ENCODE measurements at places on chromosomes 2 and 18. TPM values are rescaled to one million over a fixed set of nuclear protein-coding genes. Genes with fewer than 3 reads are reported as not detected.

GRCh38 chr2:190468814-190469569 lies 60.8 kb downstream of the MFSD6 start:
- no peak overlapping the region for H3K4me3 ChIP-seq
- H3K36me3 ChIP-seq: no peaks in the 10 kb centered on the region
- peaks cover 32% of the 10 kb centered on the region for H3K4me1 ChIP-seq

CLASP1 gene
- 70.3 TPM for total RNA-seq

DNA sequence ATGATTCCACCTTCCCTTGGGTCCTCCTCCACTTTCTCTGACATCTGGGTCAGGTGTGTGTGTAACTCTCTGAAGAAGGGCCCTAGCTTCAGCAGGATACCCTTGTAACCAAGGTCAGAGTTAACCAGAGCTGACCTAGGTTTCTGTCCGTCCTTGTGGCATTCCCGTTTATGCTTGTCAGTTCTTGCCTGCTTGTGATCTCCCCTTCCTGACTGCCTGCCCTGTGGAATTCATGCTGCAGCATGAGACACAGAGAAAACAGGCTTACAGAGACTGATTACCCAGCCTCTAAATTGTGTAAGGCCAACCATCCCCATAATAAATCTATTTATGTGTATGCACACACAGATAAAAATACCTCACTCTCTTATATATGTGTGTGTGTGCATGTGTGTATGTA lies 22.8 kb downstream of the NXPH2 start:
- H3K27ac ChIP-seq: no peak overlapping the region
- DNase-seq: no peak
- no peak overlapping the region for H3K4me3 ChIP-seq
- no peaks in the 10 kb centered on the region for H3K27me3 ChIP-seq
- H3K4me1 ChIP-seq: no peaks in the 10 kb centered on the region
- no peaks in the 10 kb centered on the region for H3K36me3 ChIP-seq

GRCh38 chr2:188798159-188798558 lies 176.0 kb upstream of the COL3A1 start:
- no peaks in the 10 kb centered on the region for H3K27me3 ChIP-seq
- no peak for DNase-seq
- no peaks in the 10 kb centered on the region for H3K4me1 ChIP-seq
- no peak overlapping the region for H3K27ac ChIP-seq
- H3K36me3 ChIP-seq: no peaks in the 10 kb centered on the region

GRCh38 chr2:179825494-179825893 lies 35.9 kb downstream of the ZNF385B start:
- H3K4me1 ChIP-seq: no peaks in the 10 kb centered on the region
- H3K4me3 ChIP-seq: no peak overlapping the region
- H3K36me3 ChIP-seq: no peaks in the 10 kb centered on the region
- no peaks in the 10 kb centered on the region for H3K27me3 ChIP-seq
- no peak for DNase-seq

DNA sequence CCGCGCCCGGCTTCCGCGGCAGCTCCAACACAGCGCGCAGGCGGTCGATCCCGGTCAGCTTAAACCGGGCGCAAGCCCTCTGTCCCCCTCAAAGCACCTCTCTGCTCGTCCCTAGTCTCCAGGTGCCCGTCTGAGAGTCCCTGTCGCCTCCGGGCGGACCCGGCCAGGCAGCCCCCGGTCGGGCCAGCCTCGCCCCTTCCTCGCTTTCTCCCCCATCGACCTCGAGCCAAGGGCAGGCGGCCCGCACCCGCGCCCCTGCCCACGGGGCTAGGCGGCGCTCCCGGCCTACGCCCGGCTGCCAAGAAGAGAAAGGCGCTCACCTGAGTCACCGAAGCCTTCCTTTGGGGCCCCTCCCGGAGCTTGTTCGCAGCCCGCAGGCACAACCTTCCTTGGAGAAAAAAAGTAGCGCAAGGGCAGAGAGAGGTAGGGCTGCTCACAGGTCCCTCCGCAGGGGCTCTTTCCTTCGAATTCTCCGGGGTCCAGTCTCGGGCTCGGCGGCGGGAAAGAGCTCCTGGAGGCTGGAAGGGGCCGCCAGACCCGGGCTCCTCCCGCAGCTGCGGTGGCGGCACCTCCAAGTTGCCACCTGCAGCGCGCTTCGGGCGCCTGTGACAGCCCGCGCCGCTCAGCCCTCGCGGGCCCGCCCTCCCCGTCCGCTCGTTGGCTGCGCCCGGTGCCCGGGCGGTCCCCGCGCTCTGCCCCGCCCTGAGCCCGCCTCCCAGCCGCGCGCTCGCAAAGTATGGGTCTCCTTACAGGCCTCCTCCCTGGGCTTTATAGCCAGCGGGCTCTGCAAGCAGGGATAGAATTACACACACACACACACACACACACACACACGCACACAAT lies 86.5 kb upstream of the EPB41L3 start:
- no peaks in the 10 kb centered on the region for H3K36me3 ChIP-seq
- peaks cover 4% of the 10 kb centered on the region for H3K4me1 ChIP-seq
- peak overlapping the region; percentile 38 for H3K27ac ChIP-seq
- H3K4me3 ChIP-seq: peak overlapping the region; percentile 61
- H3K27me3 ChIP-seq: peaks cover 18% of the 10 kb centered on the region

UGT1A3 gene
- total RNA-seq: not detected

DNA sequence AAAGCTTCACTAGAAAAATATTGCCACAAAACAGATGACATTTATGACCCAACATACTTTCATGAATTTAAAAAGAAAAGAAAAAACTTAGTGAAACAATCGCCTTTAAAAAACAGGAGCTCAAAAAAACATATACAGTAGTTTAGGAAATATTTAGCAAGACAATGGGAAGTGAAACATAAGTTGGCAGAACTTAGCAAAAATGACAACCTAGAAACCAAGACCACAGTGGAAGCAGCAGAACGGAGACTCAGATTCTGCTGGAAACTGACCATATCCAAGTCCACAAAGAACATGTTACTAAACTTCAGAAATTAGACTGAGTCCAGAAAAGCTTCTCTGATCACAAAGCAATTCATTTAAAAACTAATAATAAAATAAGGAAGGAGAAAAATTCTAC lies 41.8 kb upstream of the CTAGE1 start:
- H3K27me3 ChIP-seq: no peaks in the 10 kb centered on the region
- no peaks in the 10 kb centered on the region for H3K36me3 ChIP-seq
- no peaks in the 10 kb centered on the region for H3K4me1 ChIP-seq
- DNase-seq: no peak

GRCh38 chr2:172878260-172878659 lies 142.6 kb downstream of the RAPGEF4 start:
- no peak overlapping the region for H3K4me3 ChIP-seq
- H3K27me3 ChIP-seq: no peaks in the 10 kb centered on the region
- DNase-seq: no peak
- H3K4me1 ChIP-seq: no peaks in the 10 kb centered on the region

GRCh38 chr2:17135619-17136018 lies 382.6 kb downstream of the RAD51AP2 start:
- no peaks in the 10 kb centered on the region for H3K4me1 ChIP-seq
- H3K36me3 ChIP-seq: no peaks in the 10 kb centered on the region
- H3K4me3 ChIP-seq: no peak overlapping the region
- no peak for DNase-seq
- H3K27ac ChIP-seq: no peak overlapping the region
- no peaks in the 10 kb centered on the region for H3K27me3 ChIP-seq

DNA sequence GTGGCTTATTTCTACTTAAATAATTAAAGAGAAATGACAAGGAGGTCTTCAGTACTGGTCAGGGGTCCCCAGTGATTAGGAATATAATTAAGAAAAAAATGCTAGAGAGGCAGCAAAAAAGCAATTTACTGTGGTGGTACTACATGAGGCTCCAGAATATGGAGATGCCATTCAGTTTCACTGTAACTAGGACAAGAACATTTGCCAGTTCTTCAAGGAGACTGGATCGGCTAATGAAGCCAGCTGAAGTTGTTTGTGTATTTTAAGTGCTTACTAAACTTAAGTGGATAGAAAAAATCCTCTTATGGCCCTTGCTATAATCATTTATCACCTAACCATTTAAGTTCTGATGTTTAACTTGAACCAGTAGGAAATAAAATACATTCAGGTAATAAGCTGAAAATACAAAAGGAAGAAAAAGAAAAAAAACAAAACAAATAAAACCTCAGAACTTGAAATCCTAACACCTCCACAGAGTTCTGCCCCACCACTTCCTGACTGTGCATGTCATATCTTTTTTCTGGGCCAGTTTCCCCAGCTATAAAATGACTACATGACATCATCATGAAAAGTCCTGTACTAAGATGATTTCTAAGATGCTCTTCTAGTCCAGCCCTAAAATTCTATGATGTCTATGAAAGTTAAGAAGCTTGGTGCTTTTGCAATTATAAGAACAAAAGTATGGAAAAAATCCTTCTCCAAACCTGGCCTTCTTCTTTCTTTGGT lies 98.0 kb downstream of the TRABD2A start:
- H3K27me3 ChIP-seq: no peaks in the 10 kb centered on the region
- no peaks in the 10 kb centered on the region for H3K4me1 ChIP-seq
- H3K4me3 ChIP-seq: no peak overlapping the region
- H3K27ac ChIP-seq: no peak overlapping the region

- DNase-seq: peak; percentile 78
- no peaks in the 10 kb centered on the region for H3K36me3 ChIP-seq
- peak overlapping the region; percentile 59 for H3K27ac ChIP-seq
- H3K4me1 ChIP-seq: peaks cover 20% of the 10 kb centered on the region
Measured at GRCh38 chr2:238868616-238869292, 20.9 kb downstream of the TWIST2 start.

DNA sequence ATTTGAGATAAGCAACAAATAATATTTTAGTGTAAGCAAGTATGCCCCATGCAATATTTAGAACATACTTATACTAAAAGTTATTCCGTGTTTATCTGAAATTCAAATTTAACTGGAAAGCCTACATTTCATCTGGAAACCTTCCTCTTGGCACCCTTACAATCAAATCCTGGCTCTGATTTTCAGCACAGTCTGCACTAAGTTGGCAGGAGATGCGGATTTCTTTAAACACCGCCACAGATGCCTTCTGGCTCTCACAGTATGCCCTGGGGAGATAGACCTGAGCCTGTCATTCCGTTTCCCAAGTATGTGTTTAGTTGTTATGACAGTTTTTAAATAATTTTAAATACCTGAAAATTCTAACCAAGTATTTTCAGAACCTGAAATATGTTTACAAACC lies 7.3 kb upstream of the MLPH start:
- H3K4me3 ChIP-seq: no peak overlapping the region
- peaks cover 8% of the 10 kb centered on the region for H3K27me3 ChIP-seq
- H3K27ac ChIP-seq: no peak overlapping the region
- no peaks in the 10 kb centered on the region for H3K36me3 ChIP-seq
- peaks cover 15% of the 10 kb centered on the region for H3K4me1 ChIP-seq
- DNase-seq: no peak

GRCh38 chr2:70746094-70746974 lies 21.7 kb downstream of the ADD2 start:
- DNase-seq: no peak
- no peak overlapping the region for H3K27ac ChIP-seq
- H3K4me3 ChIP-seq: no peak overlapping the region
- H3K36me3 ChIP-seq: no peaks in the 10 kb centered on the region
- H3K27me3 ChIP-seq: no peaks in the 10 kb centered on the region
- H3K4me1 ChIP-seq: no peaks in the 10 kb centered on the region

GRCh38 chr2:75199428-75200011 lies at the start of gene TACR1:
Gene TACR1, minus strand, starts transcription at chr2:75199520. Its CDS starts 586 bp downstream, at chr2:75198934.
- peak within 1 kb of the TSS; percentile 56 for H3K4me3 ChIP-seq
- no peaks in the 10 kb centered on the region for H3K36me3 ChIP-seq
- no peak within 1 kb of the TSS for H3K27ac ChIP-seq
- peaks cover 44% of the 10 kb centered on the region for H3K27me3 ChIP-seq
- H3K4me1 ChIP-seq: peaks cover 16% of the 10 kb centered on the region

- no peaks in the 10 kb centered on the region for H3K27me3 ChIP-seq
- no peaks in the 10 kb centered on the region for H3K36me3 ChIP-seq
- no peaks in the 10 kb centered on the region for H3K4me1 ChIP-seq
- H3K4me3 ChIP-seq: no peak overlapping the region
- H3K27ac ChIP-seq: no peak overlapping the region
- DNase-seq: no peak
Measured at GRCh38 chr2:163541495-163541894, 194.3 kb downstream of the FIGN start.

DNA sequence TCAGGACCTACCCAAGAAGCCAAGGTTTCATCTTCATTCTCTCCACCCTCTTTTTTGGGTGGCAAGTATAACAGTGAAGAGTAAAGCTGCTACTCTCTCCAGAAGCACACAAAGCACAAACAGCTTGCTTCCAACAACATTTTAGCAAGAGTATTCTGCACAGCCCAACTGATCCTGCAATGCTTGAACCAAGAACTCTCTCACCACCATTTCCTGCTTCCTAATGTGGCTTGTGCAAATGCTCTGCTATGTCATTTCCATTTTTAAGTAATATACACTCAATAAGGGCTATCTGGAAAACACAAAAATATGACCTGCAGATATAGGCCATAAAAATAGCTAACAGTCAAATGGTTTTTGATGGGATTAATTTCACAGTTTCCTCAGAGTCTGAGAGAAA lies 24.1 kb upstream of the IHH start:
- H3K27ac ChIP-seq: no peak overlapping the region
- H3K27me3 ChIP-seq: no peaks in the 10 kb centered on the region
- no peaks in the 10 kb centered on the region for H3K36me3 ChIP-seq
- H3K4me3 ChIP-seq: no peak overlapping the region

DNA sequence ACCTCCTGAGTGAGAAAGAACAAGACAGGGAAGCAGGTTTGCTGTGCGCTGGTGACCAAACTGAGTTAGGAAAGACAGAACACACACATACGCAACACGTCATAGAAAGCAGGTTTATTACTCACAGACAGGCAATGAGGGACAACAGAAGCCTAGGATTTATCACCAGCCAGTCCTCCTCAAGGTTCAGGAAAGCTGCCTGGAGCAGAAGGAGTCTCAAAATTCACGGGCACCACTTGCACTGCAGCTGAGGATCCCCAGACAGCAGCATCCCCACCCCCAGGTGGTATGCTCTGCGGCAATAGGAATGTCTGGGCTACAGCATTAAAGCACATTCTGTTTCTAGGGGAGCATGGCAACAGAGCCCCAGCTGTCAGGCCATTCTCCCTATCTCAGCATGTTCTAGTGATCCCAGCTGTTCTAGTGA lies 284.4 kb upstream of the RGPD4 start:
- H3K27ac ChIP-seq: no peak overlapping the region
- H3K4me1 ChIP-seq: no peaks in the 10 kb centered on the region
- no peak for DNase-seq

DNA sequence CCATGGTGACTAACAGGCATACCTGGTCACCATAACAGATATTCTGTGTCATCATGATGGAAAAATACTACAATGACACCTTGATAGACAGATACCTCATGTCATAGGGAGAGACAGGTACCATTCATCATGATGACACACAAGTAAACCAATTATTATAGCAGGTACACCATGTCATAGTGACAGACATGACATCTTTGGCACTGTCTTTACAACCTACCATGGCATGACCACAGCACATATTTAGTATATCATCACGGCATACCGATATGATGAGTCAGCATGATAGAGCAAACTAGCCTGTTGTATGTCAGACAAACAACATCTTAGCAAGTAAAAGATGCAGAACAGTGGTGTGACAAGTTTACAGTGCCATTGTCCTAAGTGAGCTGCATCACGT lies 101.3 kb upstream of the KLHL29 start:
- no peak overlapping the region for H3K4me3 ChIP-seq
- no peak overlapping the region for H3K27ac ChIP-seq
- H3K4me1 ChIP-seq: peaks cover 9% of the 10 kb centered on the region
- no peak for DNase-seq

Measured in gastrocnemius medialis (tissue), 4 donors.